NCI-H69 (cell line): ENCODE measurements at places on chromosomes 12 and 14.

GRCh38 chr12:45712319-45712718, 17.2 kb upstream of the ARID2 start:
- no peak for DNase-seq

DNA sequence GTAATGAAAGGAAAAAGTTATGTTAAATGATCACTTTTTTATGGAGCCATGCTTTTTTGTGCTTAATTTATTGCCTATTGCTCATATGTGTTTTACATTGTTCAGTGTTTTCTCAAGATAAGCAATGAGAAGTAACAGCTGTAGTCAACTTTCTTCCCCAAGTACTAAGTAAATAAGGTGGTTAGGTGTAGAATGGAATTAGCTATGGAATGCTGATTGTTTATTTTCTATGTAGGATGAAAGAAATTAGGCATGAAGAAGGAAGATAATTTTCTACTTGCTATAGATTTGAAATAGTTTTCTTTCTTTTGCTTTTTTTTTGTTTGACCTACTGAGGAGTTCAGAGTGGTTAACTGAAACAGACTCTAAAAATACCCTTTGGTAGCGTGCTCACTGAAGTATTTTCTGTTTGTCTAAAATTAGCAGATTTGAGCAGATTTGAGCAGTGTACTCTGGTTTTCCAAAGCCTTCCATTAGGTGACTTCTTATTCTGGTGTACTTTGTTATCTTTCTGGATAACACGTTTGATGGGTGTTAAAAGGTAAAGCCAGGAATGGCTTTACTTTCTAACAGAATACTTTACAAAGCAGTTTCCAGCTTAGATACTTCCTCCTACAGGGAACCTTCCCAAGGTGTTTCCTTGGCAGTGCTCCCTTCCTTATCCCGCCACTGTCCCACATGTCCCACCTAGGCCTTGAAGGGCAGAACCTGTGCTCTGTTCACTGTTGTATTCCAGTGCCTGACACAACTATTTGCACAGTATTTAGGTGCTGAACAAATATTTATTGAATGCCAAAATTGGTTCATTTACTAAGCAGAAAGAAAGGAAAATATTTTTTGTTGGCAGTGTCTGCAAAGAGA, 56.0 kb downstream of the RASSF3 start:
- peak; percentile 53 for DNase-seq

GRCh38 chr12:80837342-80837978, 100.3 kb downstream of the LIN7A start:
- DNase-seq = peak; percentile 81

DNA sequence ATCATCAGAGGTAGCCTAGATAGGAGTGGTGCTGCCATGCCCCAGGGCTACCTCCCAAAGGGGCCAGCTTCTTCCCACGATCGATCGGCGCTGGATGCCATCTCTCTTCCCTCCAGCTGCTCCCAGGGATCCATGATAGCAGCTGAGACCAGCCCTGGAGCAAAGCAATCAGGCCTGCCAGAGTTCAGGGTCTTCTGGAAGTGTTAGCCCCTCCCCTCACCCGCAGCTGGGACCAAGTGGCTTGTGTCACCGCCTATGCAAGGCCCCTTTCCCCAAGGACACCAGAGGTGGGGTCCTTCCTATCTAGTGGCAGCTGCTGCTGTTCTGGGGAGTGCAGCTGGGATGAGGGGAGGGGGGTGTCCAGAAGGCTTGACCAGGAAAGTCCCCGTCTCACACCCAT, 87.0 kb downstream of the IRF2BPL start:
- DNase-seq = no peak

DNA sequence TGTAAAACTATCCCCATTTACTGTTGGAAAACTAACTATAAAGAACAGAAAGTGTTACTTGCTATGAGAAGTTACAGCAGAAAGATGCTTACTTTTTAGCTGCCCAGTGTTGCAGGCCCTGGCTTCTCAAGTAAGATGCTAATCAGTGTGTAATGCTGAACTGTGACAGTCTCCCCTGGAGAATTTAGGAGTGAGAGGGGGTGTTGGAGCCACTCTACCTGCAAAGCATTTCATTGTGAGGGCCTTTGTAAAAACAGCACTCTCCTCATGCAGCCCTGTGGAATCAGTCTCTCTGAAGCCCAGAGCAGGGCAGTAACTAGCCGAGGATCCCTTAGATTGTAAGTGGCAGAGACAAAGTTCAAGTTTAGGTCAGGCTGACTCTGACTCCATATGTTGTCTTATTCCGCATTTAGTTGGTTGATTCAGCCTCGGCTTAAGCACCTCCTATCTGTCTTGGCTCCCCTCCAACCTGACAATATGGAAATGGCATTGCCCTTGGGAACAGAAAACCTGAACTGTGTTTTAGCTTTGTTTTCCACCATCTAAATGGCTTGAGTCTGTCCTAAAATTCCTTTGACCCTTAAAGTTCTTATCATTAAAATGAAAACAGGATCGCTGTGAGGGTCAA, 141.3 kb downstream of the PRKCH start:
- DNase-seq = peak; percentile 93

DNA sequence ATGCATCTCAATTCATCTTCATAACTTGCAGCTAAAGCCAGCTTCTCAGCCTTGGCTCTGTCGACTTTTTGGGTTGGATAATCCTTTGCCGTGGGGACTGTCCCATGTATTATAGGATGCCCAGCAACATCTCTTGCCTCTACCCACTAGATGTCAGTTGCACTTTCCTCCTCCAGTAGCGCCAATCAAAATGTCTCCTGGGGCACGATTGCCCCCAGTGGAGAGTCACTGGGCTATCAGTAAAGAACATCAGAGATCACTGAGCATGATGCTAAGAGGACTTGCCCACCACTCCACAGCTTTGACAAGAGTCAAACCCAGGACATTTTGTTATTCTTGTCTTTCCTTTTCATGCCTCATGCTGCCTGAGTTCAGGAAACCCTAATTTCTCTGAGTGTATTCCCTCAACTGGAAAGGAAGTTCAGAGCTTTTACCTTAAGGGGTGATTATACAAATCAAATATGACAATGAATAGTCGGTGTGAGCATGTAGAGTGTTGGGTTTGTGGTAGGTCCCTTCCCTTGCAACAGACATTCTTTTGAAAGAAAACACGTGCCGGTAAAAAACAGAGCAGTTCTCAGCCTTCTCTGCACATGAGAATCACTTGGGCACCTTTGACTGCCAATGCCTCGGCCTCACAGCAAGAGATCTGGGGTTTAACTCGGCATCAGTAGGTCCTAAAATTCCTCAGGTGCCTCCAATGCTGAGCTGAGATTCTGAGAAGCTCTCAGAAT, 980.6 kb downstream of the VRK1 start:
- DNase-seq = no peak

GRCh38 chr14:101586531-101587430, 25.5 kb downstream of the DIO3 start:
- DNase-seq = no peak

- DNase-seq = no peak
These were observed 151.8 kb upstream of the HMGA2 start for GRCh38 chr12:65672441-65672840.

- DNase-seq = no peak
These were observed 181.2 kb downstream of the PRKCH start for GRCh38 chr14:61502459-61503093.

DNA sequence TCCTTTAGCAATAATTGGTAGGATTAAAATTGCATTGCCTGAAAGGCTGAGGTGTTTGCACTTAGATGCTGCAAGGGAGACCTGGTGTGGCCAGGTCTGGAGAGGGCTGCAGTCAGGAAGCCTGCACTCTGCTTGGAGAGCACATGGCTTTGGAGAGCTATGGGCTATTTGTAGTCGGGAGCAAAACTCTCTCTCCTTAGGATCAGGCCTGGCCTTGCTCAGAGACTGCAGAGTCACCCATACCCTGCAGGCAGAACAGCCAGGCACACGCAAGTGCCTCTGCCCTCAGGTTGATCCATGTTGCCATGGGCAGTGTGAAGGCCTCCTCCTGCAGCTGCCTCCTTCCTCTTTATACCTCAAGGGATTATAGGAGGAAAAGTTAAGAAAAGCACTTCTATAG, 26.8 kb downstream of the CKB start:
- DNase-seq = no peak

DNA sequence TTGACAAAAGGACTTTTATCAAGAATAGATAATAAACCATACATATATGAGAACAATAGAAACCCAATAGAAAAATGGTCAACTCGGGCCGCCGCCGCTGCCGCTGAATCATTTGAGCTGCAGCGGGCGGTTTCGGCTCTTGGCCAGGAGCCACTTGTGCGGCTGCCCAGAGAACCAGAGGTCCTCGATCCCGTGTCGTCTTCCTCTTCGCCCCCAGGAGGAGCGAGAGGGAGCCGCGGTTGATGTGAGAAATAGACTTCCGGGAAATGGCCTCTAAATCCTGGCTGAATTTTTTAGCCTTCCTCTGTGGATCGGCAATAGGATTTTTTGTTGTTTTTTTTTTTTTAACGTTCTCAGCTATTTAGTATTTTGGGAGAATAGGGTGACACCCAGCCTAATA, 44.8 kb downstream of the CPSF6 start:
- peak; percentile 81 for DNase-seq

- peak; percentile 81 for DNase-seq
These were observed 65.3 kb downstream of the FOXN3 start for GRCh38 chr14:89351516-89352404.

GRCh38 chr14:101215266-101215665, 311.7 kb upstream of the RTL1 start:
- no peak for DNase-seq

- peak; percentile 58 for DNase-seq
These were observed 66.0 kb downstream of the ANO4 start for GRCh38 chr12:100860611-100861010.

GRCh38 chr12:51295651-51296050, 25.4 kb upstream of the SMAGP start:
- DNase-seq = no peak

DNA sequence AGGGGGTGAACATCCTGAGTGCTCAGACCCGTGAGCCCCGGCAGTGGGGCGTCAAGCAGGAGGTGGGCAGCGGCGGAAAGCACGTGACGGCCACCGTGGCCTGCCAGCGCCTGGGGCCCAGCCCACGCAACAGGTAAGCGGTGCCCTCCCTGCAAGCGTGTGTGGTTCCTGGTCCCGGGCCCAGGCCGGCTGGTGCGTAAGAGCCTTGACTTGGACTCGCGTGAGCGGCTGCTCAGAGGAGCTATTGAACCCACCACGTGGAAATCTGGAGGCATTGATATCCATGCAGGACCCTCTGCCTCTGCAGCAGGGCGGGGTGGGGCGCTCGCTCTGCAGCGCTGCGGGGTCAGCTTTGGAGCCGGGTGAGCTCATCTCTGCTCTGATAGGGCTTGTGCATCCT, 277.0 kb downstream of the TMEM132C start:
- no peak for DNase-seq

DNA sequence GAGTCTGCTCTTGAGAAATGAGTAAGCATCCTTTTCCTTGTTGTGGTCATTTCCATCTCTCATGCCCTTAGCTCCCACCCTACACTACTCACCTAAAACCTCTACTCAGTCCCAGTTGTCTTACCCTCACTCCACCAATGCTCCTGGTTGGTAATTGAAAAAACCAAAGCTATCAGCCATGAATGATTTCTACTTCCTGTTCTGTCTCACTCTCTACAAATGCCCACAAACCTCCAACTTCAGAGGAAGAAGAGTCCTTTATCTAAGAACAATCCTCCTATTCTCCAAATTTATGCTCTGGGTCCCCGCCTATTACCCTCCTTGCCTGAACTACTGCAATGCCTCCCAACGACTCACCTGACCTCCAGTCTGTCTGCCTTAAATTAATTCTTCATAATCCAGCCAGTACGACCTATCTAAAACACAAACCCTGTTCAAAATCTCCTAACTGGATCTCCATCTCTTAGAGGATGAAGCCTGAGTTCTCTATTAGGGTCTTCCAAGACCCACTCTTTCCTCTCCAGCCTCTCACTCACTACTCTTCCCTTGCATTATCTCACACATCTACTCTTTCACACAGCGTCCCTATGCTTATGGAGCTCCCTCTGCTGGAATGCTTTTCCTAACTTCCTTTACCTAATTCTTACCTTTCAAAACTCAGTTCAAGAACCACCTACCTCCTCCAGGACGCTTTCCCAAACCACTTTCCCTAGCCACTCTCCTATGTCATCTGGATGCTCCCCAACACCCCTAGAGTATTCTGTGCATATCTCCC, 2.2 kb downstream of the DHRS1 start:
- peak; percentile 76 for DNase-seq

GRCh38 chr12:111435661-111436201, 30.0 kb downstream of the SH2B3 start:
- no peak for DNase-seq

GRCh38 chr12:10111451-10111850, 12.7 kb upstream of the CLEC1A start:
- no peak for DNase-seq

GRCh38 chr14:104694475-104694950, 5.1 kb downstream of the INF2 start:
- DNase-seq = no peak

DNA sequence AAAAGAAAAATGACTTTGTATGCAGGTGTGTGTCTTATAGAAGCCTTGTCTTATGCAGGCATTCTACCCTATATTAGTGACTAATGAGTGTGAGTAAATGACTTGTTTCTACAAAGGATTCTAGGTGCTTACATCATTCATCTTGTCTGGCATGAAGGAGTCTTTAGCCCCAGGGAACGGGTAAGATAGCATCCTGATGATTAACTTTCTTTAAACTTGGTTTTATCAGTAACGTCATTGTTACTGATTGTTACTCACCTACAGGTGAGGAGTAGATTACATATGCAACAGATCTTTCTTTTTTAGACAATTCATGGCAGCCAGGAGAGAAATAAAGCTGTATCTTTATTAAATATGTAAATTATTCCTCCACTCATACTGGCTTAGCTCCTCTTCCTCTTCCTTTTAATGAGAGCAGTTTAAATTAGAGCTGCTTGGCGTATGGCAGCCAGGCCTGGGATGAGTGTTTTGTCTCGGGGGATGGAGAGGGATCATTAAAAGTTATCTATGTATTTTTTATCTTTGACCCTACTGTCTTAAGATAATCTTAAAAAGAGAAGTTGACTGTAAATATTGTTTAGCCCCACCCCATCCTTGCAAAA, 57.2 kb upstream of the ATP2A2 start:
- DNase-seq = no peak

- DNase-seq = no peak
These were observed 64.3 kb upstream of the C14orf180 start for GRCh38 chr14:104515059-104515810.

DNA sequence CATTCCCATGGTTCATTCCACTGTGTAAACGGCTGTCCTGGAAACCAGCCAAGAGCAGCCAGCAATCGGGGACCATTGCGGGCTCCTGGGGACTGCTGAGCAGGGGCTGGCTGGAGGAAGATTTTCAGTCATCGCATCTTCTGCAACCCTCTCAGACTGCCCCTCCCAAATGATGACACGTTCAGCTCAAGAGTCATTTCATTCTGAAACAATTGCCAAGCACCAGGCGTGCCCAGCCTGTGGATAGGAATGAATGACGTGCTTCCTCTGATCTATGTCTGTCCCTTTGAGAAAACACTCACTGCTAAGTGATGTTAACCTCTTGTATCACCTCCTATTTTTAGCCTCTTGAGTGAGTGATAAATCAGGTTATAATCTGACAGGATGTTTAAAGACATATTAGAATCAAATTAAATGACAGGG, 62.0 kb downstream of the NDUFA12 start:
- DNase-seq = peak; percentile 48
